ENCODE measurements at places on chromosomes 16 and 17.

DNA sequence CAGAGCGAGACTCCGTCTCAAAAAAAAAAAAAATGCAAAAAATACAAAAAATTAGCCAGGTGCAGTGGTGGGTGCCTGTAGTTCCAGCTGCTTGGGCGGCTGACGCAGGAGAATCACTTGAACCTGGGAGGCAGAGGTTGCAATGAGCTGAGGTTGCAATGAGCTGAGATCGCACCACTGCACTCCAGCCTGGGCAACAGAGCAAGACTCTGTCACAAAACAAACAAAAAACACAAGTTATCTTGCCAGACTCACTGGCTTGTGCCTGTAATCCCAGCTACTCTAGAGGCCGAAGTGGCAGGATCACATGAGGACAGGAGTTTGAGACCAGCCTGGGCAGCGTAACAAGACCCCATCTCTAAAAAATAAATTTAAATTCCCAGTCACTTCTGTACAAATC lies 3.4 kb upstream of the ST3GAL2 start:
- DNase-seq, result no peak

DNA sequence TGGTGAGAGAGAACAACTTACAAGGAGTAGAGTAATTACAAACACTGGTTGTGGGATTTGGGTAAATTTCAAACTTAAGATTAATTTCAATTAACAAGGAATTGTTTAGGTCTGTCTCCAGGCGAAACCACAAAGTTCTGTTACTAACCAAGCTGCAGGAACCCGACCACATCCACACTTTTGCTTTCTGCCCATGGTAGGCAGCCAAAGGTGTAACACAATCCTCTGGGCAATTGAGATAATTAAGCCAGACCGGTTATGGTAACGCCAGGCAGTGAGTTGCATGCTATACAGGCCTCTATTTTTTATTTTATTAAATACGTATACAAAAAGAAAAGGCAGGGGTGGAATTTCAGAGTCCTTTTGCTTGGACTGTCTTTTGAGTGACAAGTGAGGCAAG lies 12.0 kb downstream of the KCNJ2 start:
- DNase-seq, result no peak

- DNase-seq, result no peak
Measured at GRCh38 chr16:69721441-69721957, 4.9 kb downstream of the NQO1 start.

- no peak for DNase-seq
Measured at GRCh38 chr16:78577630-78578029, 478.2 kb downstream of the WWOX start.
